Naive thymus-derived CD8-positive, alpha-beta T cell (primary cell): ENCODE measurements at places on chromosomes 13 and 19.

DNA sequence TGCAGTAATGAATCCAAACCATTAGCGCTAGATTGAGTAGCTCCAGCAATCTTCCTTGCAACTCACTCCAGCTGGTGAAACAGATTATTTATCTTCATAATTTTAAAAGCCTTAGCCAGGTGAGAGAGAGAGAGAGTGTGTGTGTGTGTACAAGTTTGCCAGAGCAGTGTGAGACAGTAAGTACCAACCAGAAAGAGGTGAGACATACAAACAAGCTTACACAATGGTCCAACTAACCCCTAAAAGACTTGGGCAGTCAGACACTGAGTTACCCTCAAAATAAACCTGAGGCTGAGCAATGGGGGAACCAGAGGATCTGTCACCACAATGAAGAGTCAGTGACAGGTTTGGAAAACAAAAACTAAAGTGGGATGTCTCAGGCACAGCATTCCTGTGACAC, 8.1 kb upstream of the THSD1 start:
- H3K27me3 ChIP-seq: no peaks in the 10 kb centered on the region
- peaks cover 69% of the 10 kb centered on the region for H3K36me3 ChIP-seq
- H3K4me1 ChIP-seq: no peaks in the 10 kb centered on the region
- DNase-seq: no peak
- no peak overlapping the region for H3K4me3 ChIP-seq

GRCh38 chr13:33276570-33276969, 9.0 kb downstream of the STARD13 start:
- no peak overlapping the region for H3K27ac ChIP-seq
- no peaks in the 10 kb centered on the region for H3K36me3 ChIP-seq
- peaks cover 14% of the 10 kb centered on the region for H3K27me3 ChIP-seq

- H3K27ac ChIP-seq: peak overlapping the region; percentile 99
- peaks cover 6% of the 10 kb centered on the region for H3K27me3 ChIP-seq
- peak overlapping the region; percentile 99 for H3K4me3 ChIP-seq
Observed at GRCh38 chr19:36796714-36796992, 24.0 kb upstream of the ZNF850 start.

- H3K4me3 ChIP-seq: peak overlapping the region; percentile 48
- peak overlapping the region; percentile 66 for H3K27ac ChIP-seq
- DNase-seq: no peak
- H3K4me1 ChIP-seq: peaks cover 45% of the 10 kb centered on the region
- no peaks in the 10 kb centered on the region for H3K36me3 ChIP-seq
Observed at GRCh38 chr19:5957170-5957569, 20.8 kb downstream of the RANBP3 start.

DNA sequence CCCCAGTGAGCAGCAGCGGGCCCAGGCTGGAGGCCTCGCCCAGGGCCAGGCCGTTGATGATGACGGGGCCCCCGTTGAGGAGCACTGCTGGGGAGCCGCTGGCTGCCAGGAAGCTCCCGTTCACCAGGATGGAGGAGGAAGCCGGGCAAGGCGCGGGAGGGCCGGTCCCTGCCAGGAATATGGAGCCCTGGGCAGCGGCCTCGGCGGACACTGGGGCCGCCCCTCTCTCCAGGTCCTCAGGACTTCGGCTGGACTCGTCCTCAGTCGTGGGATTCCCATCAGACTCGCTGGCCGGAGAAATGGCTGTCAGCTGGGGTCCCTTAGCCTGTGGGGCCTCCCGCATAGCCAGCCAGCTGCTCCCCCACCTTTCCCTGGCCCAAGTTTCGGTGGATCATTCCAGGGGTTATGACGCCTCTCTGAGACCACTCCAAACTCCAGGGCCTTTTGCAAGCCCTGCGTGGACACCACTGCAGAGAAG, 2.1 kb downstream of the SIX5 start:
- DNase-seq: no peak
- no peak overlapping the region for H3K27ac ChIP-seq
- peaks cover 7% of the 10 kb centered on the region for H3K4me1 ChIP-seq
- H3K4me3 ChIP-seq: peak overlapping the region; percentile 65
- H3K27me3 ChIP-seq: peaks cover 22% of the 10 kb centered on the region
- no peaks in the 10 kb centered on the region for H3K36me3 ChIP-seq

DNA sequence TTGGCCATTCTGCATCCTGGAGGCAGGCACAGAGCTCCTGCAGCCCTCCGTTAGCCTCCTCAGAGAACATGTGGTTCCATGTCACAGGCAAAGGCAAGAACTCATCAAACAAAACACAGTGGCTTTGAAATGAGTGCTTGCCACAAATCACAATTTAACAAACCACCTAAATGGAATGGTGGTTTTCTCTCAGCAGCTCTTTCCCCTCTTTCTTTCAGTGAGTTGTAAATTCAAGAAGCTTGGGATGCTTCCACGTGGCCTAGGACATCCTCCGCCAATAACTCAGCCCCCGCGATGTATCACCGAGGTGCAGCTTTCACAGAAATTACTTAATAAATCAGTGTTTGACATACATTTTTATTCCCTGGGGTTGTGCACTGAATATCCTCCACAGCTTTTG, 65.4 kb upstream of the RFC3 start:
- no peak for DNase-seq
- H3K4me3 ChIP-seq: no peak overlapping the region
- no peaks in the 10 kb centered on the region for H3K4me1 ChIP-seq
- no peak overlapping the region for H3K27ac ChIP-seq
- no peaks in the 10 kb centered on the region for H3K36me3 ChIP-seq

DNA sequence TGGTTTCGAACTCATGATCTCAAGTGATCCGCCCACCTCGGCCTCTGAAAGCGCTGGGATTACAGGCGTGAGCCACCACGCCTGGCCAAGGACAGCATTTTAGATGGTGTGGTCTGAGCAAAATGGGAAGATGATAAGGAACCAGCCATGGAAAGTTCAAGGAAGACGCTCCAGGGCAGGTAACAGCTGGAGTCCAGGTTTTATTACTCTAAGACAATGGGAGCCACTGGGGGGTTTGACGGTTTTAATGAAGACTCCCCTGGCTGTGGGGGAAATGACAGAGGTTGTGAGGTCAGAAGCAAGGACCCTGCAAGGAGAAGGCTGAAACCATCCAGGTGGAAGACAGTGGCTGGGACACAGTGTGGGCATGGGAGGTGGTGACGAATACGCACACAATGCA, 20.9 kb downstream of the PRKD2 start:
- no peak for DNase-seq
- H3K4me3 ChIP-seq: no peak overlapping the region
- peaks cover 13% of the 10 kb centered on the region for H3K4me1 ChIP-seq

DNA sequence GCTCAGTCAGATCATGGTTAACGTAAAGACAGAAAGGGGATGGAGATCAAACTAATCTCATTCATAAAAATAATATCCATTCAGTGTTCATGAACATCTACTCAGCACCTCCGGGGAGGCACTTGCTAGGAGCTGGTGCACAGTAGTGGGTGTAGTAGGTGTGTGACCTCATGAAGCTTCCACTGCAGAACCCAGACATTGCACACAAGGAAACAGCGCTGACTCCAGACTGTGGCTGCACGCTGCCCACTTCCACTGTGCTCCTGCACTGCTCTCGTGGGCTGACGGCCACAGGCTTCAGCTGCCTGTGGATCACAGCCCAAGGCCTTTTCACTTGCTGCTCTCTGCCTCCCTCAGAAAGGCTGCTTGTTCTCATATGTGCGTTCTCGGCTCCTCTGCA, 214.4 kb upstream of the ZNF507 start:
- H3K27ac ChIP-seq: no peak overlapping the region
- no peaks in the 10 kb centered on the region for H3K36me3 ChIP-seq
- peaks cover 5% of the 10 kb centered on the region for H3K27me3 ChIP-seq
- no peak for DNase-seq

GRCh38 chr19:7681340-7682174, 924 bp downstream of the TRAPPC5 start:
- no peaks in the 10 kb centered on the region for H3K36me3 ChIP-seq
- DNase-seq: peak; percentile 89
- H3K4me1 ChIP-seq: peaks cover 59% of the 10 kb centered on the region
- peak overlapping the region; percentile 89 for H3K27ac ChIP-seq
- H3K4me3 ChIP-seq: peak overlapping the region; percentile 89

DNA sequence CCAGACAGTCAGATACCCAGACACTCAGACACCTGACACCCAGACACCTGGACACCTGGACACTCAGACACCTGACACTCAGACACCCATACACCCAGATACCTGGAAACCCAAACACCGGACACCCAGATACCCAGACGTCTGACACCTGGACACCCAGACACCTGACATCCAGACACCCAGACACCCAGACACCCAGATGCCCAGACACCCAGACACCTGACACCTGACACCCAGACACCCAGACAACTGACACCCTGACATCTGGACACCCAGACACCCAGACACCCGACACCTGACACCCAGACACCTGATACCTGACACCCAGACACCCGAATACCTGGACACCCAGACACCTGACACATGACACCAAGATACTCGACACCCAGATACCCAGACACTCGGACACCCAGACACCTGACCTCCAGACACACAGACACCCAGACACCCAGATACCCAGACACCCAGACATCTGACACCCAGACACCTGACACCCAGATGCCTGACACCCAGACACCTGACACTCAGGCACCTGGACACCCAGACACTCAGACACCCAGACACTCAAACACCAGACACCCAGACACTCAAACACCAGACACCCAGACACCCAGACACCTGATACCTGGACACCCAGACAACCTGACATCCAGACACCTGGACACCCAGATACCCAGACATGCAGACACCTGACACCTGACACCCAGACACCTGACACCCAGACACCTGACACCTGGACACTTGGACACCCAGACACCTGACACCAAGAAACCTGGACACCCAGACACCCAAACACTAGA, 19.1 kb downstream of the C19orf12 start:
- H3K27ac ChIP-seq: peak overlapping the region; percentile 14
- H3K27me3 ChIP-seq: no peaks in the 10 kb centered on the region
- H3K36me3 ChIP-seq: no peaks in the 10 kb centered on the region
- no peak overlapping the region for H3K4me3 ChIP-seq
- H3K4me1 ChIP-seq: peaks cover 40% of the 10 kb centered on the region

DNA sequence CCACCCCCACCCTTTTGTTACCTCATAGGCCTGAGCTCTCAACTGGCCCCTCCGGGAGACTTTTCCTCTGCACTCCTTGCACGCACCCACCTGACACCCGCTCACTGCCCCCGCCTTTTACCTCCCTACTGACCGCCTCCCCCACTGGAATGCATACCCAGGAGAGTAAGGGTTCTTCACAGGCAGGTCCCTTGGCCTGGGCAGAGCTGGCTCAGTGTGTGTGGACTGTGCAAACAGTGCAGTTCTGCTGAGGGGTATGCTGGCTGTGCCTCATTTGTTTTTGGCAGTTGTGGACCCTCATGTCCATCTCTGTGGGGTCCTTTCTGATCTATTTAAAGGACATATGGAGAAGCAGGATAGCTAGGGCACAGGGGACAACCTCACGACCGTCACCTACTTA, 5.0 kb downstream of the ZSCAN18 start:
- no peaks in the 10 kb centered on the region for H3K27me3 ChIP-seq

GRCh38 chr19:16940626-16941025, 51.8 kb downstream of the F2RL3 start:
- H3K27ac ChIP-seq: no peak overlapping the region
- no peaks in the 10 kb centered on the region for H3K27me3 ChIP-seq
- H3K36me3 ChIP-seq: no peaks in the 10 kb centered on the region
- DNase-seq: no peak
- H3K4me3 ChIP-seq: no peak overlapping the region
- no peaks in the 10 kb centered on the region for H3K4me1 ChIP-seq

DNA sequence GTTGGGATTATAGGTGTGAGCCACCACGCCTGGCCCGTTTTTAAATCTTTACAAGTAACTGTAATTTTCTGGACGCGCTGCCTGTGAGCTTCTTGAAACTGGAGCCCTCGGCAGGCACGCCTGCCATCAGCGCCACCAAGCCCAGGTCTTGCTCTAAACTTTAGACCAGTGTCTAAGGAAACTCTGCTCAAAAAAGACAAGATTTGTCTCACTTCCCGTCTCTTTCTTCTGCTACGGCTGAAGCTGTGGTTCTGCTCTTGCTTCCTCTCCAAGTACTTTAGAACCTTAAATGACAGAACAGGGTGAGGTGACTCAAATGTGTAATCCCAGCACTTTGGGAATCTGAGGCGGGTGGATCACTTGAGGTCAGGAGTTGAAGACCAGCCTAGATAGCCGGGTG, 24.9 kb downstream of the RCN3 start:
- peaks cover 9% of the 10 kb centered on the region for H3K36me3 ChIP-seq
- H3K27ac ChIP-seq: peak overlapping the region; percentile 97
- peaks cover 69% of the 10 kb centered on the region for H3K4me1 ChIP-seq
- peak overlapping the region; percentile 87 for H3K4me3 ChIP-seq
- peak; percentile 45 for DNase-seq

GRCh38 chr13:36837354-36838092, 18.5 kb downstream of the RFXAP start:
- no peaks in the 10 kb centered on the region for H3K36me3 ChIP-seq
- no peaks in the 10 kb centered on the region for H3K4me1 ChIP-seq
- no peak for DNase-seq
- no peaks in the 10 kb centered on the region for H3K27me3 ChIP-seq
- no peak overlapping the region for H3K27ac ChIP-seq

- peak within 1 kb of the TSS; percentile 99 for H3K4me3 ChIP-seq
- peaks cover 39% of the 10 kb centered on the region for H3K4me1 ChIP-seq
- no peaks in the 10 kb centered on the region for H3K27me3 ChIP-seq
Observed at GRCh38 chr13:110713642-110713952, at the start of gene ING1. Gene ING1, plus strand, starts transcription at chr13:110713700. Its CDS starts 450 bp downstream, at chr13:110714150.

DNA sequence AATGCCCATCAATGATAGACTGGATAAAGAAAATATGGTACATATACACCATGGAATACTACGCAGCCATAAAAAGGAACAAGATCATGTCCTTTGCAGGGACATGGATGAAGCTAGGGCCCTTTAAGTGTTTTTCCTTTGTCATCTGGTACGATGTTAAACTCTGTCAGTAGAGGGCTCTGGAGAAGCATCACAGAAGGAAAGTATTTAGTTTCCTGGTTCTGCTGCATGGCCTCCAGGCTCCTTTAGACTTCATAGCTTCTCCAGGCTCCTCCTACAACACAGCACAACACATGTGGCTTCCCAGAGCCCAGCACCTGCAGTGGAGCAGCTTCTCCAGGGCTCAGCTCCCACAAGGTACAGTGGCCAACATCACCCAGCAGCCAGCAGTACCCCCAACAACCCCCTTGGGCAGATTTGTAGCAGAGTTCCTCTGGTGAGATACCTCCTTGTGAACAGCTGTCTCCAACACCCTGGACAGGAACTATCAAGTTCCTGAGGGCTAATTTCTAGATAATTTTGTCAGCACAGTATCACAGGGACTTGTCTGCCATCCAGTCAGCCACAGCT, 63.4 kb downstream of the KCTD12 start:
- no peak overlapping the region for H3K4me3 ChIP-seq
- H3K27me3 ChIP-seq: no peaks in the 10 kb centered on the region
- DNase-seq: no peak
- no peaks in the 10 kb centered on the region for H3K36me3 ChIP-seq
- no peaks in the 10 kb centered on the region for H3K4me1 ChIP-seq

- peaks cover 17% of the 10 kb centered on the region for H3K4me1 ChIP-seq
- H3K27ac ChIP-seq: no peak overlapping the region
- H3K27me3 ChIP-seq: peaks cover 5% of the 10 kb centered on the region
- DNase-seq: no peak
Observed at GRCh38 chr19:38693380-38694223, 46.2 kb downstream of the ACTN4 start.

- no peaks in the 10 kb centered on the region for H3K36me3 ChIP-seq
- H3K4me1 ChIP-seq: peaks cover 10% of the 10 kb centered on the region
- no peak overlapping the region for H3K4me3 ChIP-seq
Observed at GRCh38 chr19:37999309-38000213, 92.6 kb downstream of the SIPA1L3 start.
